CD8-positive, alpha-beta memory T cell (primary cell): ENCODE measurements at places on chromosomes 3 and 15. TPM values are rescaled to one million over a fixed set of nuclear protein-coding genes. Genes with fewer than 3 reads are reported as not detected.

The CAMK1 gene
- 27.0 TPM for total RNA-seq

GRCh38 chr15:52439470-52439869 is 89.2 kb downstream of the MYO5A start:
- no peak for DNase-seq

GRCh38 chr3:69484507-69485393 is 98.9 kb upstream of the FRMD4B start:
- no peak for DNase-seq

The KCNAB1 gene
- total RNA-seq, result not detected

DNA sequence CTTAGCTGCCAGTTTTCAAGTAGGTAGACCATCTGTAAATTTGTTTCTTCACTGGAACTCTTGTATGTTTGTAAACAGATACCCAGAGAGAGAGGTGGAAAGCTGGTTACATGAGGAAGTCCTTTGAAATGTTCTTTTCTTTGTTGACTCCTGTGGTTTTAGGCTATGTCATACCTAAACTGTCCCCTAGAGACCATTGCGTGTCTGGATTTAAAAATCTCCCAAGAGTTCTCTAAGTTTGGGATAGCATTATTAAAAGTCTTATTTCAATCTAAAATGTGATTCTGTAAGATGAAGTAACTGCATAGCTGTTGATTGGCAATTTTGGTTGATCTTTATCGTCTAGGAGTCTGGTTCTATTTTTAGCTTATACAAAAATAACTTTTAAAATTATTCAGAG is 127.2 kb downstream of the GHSR start:
- DNase-seq, result no peak

GRCh38 chr3:7950890-7951289 is 550.7 kb upstream of the LMCD1 start:
- DNase-seq, result no peak

- DNase-seq, result no peak
Observed at GRCh38 chr3:122313281-122313680, 11.8 kb upstream of the CSTA start.

DNA sequence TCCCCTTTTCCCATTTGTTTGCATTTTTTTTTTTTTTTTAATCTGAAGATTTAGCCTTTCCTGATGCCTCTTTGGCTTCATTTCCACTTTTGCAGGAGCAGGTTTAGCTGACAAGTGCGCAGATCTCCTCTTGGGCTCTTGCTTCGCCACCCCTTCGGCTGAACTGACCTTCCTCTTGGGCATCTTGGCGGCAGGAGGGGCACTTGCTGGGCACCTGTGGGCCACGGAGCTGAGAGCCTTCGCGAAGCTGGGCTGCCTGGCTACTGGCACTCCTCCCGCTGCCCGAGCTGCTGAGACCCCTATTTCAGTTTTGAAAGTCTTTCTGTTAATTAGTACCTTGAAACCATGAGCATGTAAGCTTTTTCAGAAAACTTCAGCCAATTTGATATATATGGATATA is 8.8 kb downstream of the ARL13B start:
- no peak for DNase-seq

DNA sequence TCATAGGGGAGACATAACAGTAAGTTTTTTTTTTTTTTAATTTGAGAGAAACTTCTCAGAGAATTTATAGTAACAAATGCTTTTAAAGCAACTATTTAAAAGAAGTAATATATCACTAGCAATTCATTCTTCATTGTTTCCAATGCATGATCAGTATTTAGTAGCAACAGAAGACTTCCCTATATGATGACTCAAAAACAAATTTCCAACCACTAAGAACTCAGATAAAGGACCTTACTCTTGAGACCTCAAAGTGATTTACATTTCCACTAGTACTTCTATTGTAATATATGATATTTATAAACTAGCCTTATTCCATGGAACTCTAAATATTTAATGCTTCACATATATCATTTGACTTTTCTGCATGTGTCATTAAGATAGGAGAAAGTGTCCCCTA is 356.3 kb downstream of the ZBTB20 start:
- no peak for DNase-seq

The XCR1 gene
- not detected for total RNA-seq

DNA sequence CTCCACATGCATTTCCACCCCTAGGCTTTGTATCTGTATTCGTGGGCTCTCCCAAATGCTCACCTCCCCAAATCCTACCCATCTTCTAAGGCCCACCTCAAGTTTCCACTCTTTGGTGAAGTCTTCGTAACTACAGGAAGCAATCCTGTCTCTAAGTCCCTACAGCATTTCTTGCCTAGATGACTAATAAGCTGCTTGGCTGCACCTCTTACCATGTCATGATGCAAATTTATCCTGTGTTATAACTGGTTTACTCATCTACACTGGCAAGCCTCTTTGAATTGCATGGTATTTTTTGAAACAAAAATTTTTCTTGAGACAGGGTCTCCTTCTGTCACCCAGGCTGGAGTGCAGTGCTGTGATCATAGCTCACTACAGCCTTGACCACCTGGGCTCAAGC is 73.3 kb downstream of the SETMAR start:
- DNase-seq, result no peak

DNA sequence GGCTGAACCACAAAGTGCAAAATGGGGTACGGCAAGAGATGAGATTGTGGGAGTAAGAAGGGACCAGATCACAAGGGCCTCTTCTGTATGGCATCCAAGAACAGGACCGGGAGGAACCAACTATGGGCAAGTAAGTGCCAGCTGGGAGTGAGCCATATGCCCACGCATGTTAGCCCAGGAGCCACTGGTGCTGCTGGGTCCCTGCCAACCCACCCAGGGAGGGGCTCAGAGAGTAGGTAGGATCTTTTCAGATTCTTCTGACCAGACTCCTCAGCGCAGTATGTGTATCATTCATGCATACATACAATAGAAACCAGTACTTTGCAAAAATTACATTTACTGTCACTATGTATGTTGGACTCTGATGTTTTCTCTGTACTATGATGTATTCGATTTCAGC is 54.0 kb downstream of the RAB11A start:
- no peak for DNase-seq

The SLC9C1 gene
- total RNA-seq, result not detected

- no peak for DNase-seq
Observed at GRCh38 chr3:14562121-14562890, 22.2 kb upstream of the GRIP2 start.

GRCh38 chr3:71392251-71392650 is 191.3 kb downstream of the FOXP1 start:
- peak; percentile 25 for DNase-seq

- no peak for DNase-seq
Observed at GRCh38 chr3:71227270-71227661, 356.3 kb downstream of the FOXP1 start.

DNA sequence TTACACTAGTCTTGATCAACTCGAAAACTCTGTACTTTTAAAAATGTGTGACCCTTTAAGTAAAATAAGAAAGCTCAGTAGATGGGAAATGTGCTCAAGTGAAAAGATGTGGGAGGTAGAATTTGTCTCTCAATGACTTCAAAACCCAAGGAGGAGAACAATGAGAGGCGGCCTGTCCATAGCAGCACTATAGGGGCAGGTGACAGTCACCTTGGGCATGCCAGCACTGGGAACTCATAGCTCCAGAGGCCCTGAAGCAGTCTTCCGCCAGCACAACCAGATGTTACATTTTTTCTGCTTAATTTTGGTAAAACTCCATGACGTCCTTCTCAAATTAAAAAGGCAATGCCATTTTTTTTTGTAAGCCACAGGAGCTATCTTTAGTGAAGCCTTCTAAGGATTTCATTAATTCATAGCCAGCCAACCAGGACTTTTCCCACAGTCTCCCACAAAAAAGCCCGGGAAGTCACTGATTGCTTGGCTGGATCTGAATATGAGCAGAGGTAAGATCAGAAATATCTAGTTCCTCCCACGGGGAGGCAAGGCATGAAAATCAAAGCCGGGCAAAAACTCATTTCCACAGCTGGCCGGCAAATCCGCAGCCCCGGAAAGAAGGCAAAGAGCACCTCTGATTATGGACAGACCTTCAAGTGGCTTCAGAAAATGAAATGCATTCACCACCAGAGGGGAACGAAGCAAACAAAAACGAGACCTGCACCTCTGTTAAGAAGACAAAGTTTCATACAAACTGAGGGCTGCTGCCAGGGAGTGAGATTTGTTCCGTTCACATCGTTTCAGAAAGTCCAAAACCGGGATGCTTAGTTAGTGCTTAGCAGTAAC is 10.5 kb downstream of the IL17RD start:
- DNase-seq, result no peak
